ENCODE measurements at places on chromosomes 13 and 19. TPM values are rescaled to one million over a fixed set of nuclear protein-coding genes. Genes with fewer than 3 reads are reported as not detected.

Gene RGS9BP
- 0.09 TPM for total RNA-seq

- no peak for DNase-seq
Observed at GRCh38 chr13:83221256-83221655, 661.0 kb downstream of the SLITRK1 start.

Gene ZNF728
- total RNA-seq: not detected

DNA sequence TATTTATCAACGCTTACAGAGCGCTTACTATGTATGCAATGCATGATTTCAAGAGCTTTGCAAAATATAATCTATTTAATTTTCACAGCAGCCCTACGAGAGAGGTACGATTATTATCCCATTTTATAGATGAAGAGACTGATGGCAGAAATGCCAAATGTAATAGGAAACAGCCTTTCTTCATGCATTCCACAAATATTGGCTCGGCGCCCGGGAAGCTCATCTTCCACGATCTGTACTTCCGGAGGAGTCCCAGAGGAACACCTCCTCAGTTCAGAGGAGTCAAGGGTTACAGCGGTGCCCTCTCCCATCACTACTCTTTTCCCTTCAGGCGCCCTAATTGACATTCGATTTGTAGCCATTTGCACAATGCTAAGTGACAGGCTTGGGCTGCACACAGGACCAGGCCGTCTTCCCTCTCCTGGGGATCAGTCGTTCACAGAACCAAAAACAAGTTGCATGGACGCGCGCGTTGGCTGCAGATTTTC is 1.1 kb upstream of the ARHGAP35 start:
- no peak for DNase-seq

DNA sequence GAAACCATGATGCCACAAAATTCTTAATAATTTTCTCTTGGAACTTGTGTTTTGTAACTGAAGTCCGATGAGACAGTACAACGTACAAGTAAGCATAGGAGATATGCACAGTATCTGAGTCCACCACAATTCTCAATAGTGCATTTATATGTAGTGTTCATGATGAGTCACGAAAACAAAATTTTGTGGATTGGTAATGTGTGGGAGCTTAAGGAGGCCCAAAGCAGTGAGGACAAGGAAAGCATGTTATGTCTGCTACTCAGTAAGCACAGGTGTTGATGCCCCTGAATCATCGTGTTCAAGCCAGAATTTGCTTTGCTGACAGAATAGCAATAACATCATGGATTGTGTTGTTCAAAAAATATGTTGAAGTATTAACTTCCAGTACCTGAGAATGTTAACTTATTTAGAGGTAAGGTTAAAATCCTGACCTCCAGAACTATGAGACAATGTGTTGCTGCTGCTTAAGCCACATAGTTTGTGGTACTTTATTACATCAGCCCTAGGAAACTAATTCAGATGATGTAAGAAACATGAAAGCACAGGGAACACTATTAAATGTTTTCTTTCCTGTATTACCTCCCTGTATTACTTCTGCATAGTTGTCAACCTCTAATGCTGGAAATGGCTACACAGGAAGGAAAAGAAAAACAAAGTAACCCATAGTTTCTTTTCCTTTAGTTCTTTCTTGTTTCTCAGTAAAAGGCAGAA is 201.3 kb downstream of the SLITRK6 start:
- no peak for DNase-seq

Gene PSG1
- not detected for total RNA-seq

GRCh38 chr19:53308339-53308811 is 25.2 kb upstream of the ZNF845 start:
- DNase-seq: peak; percentile 89

DNA sequence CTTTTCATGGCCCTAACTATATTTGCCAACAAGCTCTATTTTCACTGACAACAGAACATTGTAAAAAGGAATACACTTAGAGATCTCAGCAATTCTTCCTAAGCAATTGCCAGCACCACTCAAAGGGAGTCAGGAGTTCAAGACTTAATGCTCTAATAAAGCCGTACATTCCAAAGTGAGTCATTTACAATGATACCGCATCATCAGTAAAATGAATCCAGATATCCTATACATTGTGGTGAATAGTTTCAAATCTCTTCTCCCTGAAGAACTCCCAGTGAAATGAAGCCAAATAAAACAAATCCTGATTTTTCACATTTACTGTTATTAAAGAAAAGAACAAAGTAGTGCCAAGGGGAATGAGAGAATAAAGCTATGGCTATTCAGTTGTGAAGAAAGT is 2898.7 kb upstream of the PCDH20 start:
- DNase-seq: no peak

Gene ATP8B3
- total RNA-seq: 8.7 TPM

- DNase-seq: no peak
Observed at GRCh38 chr19:855566-856120, 3.5 kb downstream of the ELANE start.

DNA sequence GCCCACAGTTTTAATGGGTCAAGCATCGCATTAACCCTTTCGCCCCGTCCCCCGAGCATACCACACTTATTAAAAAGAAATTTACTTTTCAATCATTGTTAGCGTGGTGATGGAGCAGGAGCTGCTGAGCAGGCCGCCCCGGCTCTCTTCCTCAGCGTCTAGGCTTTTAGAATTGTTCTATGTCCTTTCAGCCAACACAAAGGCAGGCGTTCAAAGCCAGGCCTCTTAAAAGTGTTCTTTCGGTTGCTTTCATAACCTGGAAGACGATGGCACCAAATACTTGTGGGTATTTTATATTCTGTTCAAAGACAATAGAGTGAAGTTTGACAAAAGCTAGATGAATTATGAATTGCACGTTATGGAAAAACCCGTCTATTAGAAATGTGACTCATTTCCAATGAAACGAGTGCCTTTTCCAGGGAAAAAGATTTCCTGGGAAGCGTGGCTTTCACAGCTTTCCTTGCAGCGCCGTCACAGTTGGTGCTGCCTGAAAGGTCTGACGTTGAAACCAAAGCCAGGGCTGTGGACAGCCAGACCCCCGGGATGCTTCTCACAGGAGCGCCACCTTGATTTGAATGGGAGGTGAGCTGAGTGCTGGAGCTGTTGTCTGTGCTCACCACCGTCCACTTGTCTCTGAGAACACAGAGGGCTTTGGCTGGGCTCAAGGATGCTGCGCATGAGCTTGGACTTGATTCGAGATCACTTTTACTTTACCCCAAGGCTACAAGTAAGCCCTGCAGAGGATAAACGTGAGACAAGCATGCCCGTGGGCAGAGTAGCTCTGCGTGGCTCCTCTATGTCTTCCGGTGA is 78.8 kb downstream of the SOX1 start:
- no peak for DNase-seq

Gene GFY
- total RNA-seq: 1.3 TPM

DNA sequence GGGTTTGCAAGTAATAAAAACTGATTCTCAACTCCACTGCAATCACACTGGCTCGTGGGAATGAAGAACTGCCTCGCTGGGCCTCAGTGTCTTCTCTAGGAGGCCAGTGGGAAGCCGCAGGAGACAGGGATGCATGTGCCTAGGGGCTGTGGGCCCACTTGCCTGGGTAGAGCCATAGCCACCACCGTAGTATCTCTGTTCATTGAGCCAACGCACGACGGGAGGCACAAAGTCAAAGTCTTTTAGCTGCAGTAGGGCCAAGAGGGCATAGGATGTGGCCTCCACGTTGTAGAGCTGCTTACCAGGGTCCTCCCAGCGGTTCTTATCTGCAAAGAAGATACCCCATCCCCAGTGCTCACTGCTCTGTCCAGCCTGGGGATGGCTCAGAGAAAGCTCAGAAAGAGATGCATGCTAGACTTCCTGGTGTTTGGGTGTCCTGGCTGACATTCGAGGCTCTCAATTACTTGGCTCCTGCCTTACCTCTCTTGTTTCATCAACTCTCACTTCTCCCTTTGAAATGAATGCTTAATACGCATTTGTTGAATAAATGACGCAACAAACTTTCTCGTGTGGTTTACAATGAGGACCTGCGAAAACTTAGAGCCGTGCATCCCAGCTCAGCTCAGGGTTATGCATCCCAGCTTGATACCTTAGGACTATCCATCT is 16.1 kb upstream of the TNFSF14 start:
- no peak for DNase-seq

GRCh38 chr13:60178327-60178726 is 14.6 kb upstream of the DIAPH3 start:
- no peak for DNase-seq

DNA sequence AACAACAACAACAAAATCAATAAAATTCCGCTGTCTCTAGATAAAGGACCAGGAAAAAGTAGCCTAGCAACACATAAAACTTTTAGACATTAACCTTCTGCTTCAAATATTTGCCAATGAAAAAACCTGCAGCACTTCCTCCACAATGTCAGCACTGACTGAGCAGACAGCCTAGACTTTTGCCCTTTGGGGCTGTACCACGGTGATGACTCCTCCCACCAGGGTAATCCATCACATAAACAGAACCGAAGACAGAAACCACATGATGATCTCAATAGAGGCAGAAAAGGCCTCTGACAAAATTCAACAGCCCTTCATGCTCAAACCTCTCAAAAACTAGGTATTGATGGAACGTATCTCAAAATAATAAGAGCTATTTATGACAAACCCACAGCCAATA is 30.2 kb upstream of the TRPC4 start:
- no peak for DNase-seq

DNA sequence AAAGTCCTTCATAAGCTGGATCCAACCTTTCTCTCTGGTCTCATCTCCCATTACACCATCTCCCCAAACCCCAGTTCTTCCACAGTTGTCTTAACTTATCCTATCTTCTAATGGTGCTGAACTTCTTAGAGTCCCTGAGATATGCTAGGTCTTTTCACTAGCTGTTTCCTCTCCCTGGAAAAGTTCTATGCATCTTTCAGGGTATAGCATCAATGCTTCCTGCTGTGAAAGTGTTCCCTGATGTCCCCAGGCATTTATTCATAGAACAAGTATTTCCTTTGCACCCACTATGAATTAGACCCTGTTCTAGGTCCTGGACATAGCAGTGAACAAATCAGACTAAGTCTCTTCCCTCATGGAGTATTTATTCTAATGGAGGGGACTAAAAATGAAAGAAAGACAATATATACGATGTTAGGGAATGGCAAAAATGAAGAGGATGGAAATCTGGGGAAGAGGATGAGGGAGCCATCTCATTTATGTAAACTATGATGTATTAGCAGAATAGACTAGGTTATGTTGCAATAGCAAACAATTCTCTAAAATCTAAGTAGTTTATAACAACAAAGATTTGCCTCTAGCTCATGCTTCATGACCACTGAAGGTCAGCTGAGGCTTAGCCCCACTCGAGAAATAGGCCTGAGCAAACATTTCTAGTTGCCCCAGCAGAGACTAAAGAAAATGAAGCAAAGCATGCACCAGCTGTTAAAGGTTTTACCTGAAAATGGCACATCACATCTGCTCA is 120.0 kb downstream of the CYSLTR2 start:
- no peak for DNase-seq

Gene LILRB3
- total RNA-seq: not detected

DNA sequence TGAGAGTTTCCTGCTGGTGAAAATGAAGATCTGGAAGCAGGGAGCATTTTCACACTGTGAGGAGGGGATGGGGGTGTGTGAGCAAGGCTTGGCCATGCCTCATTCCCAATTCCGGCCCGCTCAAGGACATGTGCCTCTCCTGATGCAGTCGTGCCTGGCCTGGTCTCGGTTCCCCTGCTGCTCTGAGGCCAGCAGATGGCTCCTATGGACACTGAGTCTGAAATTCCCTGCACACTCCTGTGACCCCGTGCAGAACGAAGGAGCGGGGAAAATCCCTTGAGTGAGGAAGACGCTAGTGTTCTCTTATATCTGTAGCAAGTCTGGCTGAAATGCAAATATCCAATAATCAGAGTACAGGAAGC is 363 bp upstream of the ZNF763 start:
- no peak for DNase-seq

DNA sequence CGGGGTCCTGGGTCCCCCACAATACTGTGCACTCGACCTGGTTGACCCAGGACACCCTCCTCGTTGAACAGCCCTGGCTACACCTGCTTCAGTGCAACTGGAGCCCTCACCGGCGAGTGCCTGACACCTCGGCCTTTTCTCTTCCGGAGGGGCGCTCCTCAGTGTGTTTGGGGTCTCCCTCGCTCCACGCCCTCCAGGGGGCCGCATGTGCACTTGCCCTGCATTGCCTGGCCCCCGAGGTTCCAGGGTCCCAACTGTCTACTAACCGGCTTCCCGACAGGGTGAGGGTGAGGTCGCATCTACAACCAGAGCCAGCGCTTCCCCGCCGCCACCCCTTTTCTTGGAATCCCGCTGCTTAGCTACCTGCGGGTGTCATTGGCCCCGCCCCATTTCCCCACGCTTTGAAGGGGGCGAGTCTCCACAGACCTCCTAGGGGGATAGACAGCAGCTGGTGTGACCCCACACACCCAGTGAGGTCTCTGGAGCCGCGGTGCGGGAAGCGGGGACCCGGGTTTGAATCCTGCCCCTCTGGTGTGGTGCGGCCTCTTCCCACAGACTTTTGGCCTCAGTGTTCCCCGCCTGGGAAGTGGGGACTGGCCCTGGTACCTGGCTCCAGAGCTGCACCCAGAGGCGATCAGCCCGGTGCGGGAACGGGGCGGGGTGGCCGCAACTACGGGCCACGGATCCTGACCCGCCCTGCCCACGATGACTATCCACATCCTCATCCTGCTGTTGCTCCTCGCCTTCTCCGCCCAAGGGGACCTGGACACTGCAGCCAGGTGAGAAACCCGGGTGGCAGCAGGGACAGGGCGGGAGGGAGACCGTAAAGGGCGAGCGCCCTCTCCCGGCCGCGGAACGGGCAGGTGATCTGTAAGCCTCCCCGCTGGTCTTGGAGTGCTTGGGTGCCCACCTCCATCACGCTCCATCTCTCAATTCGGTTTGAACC is at the start of gene ADM5:
ADM5 (plus strand) TSS at position 462 of the 946 bp plus-strand sequence; CDS start at position 706, 244 bp downstream.
- DNase-seq: peak; percentile 82

Gene ABHD8
- total RNA-seq: 12.8 TPM

DNA sequence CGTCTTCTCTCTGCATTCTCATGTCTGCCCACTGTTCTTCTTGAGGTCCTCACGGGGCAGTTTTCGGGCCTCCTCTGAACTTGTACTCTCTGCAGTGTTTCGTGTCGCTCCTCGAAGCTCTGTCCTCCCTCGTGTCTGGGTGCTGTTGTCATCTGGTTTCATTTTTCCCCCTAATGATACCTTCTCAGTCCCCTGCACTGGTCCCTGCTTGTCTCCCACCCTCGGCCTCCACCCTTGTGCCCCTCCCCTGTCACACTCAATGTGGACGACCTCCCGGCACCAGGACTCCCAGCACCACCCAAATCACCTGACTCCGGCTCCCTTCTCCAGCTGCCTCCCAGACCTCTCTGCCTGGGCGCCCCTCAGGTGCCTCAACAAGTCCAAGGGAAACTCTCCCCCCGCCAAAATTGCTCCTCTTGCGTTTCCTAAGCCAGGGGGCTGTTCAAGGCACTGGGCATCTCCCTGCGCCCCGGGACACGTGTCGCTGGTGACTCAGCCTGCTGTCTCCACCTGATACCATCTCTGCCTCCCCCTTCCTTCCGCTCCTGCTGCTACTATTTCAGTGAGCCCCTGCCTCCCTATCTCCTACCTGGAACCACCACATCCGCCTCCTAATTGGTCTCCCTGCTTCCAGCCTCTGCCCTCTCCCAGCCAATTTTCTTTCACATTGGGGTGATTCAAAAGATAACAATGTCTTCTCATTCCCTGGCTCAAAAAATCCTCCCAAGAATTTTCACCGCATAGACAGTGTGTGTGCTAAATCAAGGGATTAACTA is 49.5 kb downstream of the RFX2 start:
- peak; percentile 55 for DNase-seq

GRCh38 chr13:19725320-19725719 is 57.4 kb downstream of the PSPC1 start:
- DNase-seq: no peak
